ENCODE measurements at places on chromosomes 12 and 14. TPM values are rescaled to one million over a fixed set of nuclear protein-coding genes. Genes with fewer than 3 reads are reported as not detected.

Gene VRTN
- not detected for total RNA-seq

Gene AKAP3
- 0.99 TPM for total RNA-seq

Gene TIMELESS
- 24.6 TPM for total RNA-seq

Gene STXBP6
- 13.9 TPM for total RNA-seq

Gene TSHR
- 0.88 TPM for total RNA-seq

Gene ART4
- total RNA-seq: 0.44 TPM

Gene MORN3
- total RNA-seq: 0.99 TPM

Gene AKAP6
- total RNA-seq: 74.4 TPM

Gene BRMS1L
- total RNA-seq: 31.1 TPM

Gene FLRT2
- total RNA-seq: 89.6 TPM

Gene KLRF2
- not detected for total RNA-seq

Gene SLC6A12
- 4.0 TPM for total RNA-seq

Gene KIF21A
- 118 TPM for total RNA-seq

Gene KRT82
- not detected for total RNA-seq

All from camera-type eye (tissue), 1 donor.